ENCODE measurements at places on chromosomes 5 and 9.

GRCh38 chr9:117464941-117465616 is 50.2 kb upstream of the ASTN2 start:
- DNase-seq, result no peak

- DNase-seq, result no peak
Measured at GRCh38 chr5:102971676-102972293, 148.2 kb downstream of the GIN1 start.

DNA sequence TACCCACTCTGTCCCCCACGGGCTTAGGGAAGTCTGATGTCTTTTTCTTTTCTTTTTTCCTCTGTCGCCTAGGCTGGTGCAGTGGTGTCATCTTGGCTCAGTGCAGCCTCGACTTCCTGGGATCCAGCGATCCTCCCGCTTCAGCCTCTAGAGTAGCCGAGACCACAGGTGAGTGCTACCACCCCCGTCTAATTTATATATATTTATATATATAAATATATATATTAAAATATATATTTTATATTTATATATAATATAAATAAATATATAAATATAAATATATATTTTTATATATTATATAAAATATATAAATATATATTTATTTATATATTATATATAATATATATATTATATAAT is 3.3 kb upstream of the ANXA2R start:
- DNase-seq, result no peak

DNA sequence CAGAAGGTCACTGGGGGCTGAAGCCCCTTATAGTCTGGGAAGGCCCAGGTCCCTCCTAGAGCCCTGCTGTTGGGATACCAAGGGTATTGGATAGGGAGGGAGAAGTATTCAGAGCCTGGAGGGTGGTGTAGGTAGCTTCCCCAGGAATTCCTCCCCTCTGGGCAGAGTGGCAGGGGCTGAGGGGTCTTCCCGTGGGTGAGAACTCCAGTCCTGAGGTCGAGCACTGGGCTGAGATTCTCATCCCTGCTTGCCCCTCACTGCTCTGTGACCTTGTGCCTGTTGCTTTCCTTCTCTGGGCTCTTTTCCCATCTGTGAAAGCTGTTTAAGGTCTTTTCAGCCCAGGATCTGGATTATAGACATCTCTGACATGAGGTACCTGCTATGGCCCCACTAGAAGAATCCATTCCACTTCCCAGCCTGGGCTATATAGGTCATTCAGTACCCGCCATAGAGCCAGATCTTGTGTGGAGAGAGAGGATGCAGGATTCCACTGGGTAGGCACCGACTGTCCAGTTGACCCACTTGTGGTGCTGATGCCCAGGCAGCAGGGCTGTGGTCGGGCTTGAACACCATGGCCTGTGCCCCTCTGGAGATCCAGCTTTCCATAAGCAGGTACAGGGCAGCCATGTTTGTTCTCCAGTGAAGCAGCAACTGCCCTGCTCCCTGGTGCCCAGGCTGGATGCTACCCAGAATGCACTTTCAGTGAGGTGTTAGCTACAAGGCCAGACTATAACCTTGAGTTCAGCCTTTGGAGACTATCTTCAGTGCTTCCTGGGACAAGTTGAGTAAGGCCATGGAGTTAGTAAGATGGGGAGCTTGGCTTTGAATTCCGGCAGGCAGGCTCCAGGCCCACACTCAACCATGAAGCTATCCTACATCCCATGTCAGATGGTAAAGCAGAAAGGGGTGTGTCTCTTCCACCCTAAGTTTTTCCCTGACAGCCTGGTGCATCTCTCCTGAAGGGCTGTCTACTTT is 60.1 kb downstream of the AMBP start:
- DNase-seq, result no peak

- no peak for DNase-seq
Measured at GRCh38 chr9:129338724-129339430, 160.8 kb upstream of the IER5L start.

DNA sequence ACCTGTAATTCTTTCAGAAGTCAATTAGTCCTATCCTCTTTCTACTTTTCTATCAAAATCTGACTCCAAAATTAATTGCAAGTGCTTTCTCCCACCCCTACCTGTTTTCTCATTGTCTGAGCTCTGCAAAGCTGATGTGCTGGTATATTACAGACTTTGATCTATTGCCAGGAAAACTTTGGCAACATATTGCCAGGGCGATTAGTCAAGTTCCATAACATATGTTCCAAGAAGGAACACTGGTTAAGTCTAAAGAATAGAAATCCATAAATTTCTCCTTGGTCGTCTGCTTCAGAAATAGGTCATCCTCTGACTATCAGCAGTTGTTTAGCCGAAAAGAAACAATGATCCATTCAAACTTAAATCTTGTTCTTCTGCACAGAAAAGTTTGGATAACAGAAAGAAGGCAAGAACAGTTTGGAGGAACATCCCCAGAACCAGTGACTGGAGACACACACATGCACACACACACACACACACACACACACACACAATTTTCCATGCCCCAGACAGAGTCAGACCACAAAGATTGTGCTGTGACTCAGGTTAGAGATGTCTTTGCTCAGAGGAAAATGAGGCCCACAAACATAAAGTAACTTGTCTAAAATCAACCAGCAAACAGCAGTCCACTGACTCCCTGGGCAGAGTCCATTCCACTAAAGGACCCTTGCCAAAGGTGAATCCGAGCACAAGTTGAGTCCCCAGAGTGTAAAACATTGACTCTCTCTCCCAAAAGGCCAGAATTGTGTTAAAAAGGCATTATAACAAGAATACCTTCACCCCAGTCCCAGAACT is 202.1 kb downstream of the DEPDC1B start:
- DNase-seq, result no peak

DNA sequence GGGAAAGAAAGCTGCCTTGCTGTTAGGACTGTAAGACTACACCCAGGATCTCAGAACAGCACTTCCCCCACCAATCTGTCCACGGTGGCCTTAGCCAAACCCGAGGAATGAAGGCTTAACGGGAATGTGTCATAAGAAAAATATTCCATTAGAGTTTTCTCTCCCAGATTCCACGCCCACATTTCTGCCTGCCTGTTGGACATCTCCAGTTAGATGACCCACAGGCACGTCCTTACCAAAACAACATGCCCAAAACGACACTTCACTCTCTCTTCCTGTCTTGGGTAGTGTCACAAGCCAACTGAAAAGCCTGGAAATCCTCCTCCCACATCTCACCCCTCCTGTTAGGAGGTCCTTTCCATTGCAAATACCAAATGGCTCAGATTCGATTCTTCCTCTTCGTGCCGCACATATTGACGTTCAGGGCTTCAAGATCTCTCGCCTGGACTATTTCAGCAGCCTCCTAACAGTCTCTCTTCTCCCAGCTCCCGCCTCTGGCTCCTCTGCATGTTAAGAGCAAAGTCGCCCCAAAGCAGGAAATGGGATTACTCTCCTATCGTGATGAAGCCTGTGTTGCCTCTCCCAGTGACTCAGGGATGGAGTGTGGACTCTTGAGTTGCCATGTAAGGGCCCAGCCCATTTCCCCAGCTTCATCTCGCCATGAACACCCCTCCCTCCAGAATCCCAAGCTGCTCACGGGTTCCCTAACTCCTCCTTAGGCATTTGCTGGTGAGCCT is 159.3 kb downstream of the NR3C1 start:
- peak; percentile 66 for DNase-seq

DNA sequence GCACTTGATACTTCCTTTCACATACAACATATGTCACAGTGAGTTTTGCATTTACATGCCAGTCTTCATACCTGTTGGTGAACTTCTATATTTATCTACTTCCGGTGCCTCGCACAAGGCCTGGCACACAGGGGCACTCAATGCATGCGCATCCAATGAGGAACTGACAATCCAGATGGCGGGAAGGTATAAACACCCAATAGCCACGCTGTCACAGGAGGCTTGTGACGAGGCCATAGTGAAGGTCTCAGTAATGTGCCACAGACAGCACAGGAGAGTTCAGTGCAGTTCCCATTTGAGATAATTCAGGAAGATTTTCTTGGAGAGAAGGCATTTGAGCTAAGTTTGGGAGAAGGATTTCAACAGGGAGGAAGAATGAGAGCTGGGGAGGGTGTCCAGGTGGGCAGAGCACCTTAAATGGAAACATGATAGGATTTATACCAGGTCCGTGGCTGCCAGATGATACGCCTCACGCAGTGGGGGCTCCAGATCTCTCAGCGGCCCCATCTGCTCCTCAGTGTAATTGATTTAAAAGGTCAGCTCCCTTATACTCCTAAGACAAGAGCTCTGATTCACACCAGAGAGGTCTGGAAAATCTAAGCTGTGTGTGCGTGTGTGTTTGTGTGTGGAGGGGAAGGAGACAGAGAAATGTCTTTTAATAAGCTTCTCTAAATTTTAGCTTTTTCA is 206.2 kb downstream of the DCP2 start:
- DNase-seq, result no peak

- DNase-seq, result no peak
Measured at GRCh38 chr5:11064763-11065450, 303.9 kb upstream of the DAP start.

- DNase-seq, result no peak
Measured at GRCh38 chr9:137556069-137556838, 4.6 kb downstream of the MRPL41 start.

- DNase-seq, result no peak
Measured at GRCh38 chr5:33789567-33789957, 102.2 kb downstream of the ADAMTS12 start.

DNA sequence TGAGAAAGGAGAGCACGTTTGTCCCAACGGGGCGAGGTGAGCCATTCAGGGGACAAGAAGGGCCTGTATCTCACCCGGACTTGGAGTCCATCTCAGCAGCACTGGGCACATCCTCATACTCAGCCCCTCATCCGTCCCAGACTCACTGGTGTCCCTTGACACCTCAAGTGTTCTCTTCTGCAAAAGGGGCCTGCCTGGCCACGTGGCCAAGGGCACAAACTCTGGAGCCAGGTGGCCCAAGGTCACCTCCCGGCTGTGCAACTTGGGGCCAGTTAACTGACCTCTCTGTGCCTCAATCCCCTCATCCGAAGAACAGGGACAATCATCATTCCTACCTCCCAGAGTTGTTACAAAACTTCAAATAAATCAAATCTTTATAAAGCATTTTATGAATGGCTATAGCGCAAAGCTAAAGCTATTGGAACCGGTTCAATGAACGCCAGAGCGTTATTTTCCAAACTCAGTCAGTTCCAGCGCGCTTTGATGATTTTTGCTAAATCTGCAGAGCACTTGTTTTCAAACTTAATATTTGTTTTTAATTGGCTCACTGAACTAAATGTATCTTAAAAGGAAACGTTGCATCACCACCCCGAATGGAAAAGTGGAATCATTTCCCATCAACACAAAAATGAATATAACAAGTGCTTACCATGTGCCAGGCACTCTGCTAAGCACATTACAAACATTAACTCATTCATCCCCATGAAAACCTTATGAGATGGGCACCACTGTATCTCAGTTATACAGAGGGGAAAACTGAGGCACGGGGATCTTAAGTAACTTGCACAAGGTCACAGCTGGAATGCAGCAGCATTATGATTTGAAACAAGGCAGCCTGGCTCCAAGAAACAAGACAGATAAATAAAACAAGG is 49.3 kb downstream of the DUSP1 start:
- DNase-seq, result no peak

- no peak for DNase-seq
Measured at GRCh38 chr9:128731691-128732090, 7.8 kb upstream of the ZDHHC12 start.

- no peak for DNase-seq
Measured at GRCh38 chr9:90729351-90729750, 72.3 kb upstream of the SYK start.

GRCh38 chr9:136299116-136299515 is 4.8 kb downstream of the CCDC187 start:
- DNase-seq, result no peak

DNA sequence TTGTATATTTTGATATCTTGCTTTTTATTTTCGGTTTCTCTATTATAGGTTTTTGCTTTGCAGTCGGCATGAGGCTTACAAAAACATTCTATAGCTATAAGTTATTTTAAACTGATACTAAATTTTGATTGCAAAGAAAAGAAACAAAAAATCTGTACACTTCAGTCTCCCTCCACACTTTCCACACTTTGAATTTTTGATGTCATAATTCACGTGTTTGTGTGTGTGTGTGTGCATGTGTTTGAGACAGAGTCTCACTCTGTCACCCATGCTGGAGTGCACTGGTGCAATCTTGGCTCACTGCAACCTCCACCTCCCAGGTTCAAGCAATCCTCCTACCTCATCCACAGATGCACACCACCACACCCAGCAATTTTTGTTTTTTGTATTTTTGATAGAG is 124.9 kb downstream of the MRPS30 start:
- DNase-seq, result no peak

GRCh38 chr9:104555521-104555920 is 13.4 kb upstream of the OR13C8 start:
- DNase-seq, result no peak

- DNase-seq, result no peak
Measured at GRCh38 chr9:30846651-30847050, 1537.8 kb upstream of the ACO1 start.

DNA sequence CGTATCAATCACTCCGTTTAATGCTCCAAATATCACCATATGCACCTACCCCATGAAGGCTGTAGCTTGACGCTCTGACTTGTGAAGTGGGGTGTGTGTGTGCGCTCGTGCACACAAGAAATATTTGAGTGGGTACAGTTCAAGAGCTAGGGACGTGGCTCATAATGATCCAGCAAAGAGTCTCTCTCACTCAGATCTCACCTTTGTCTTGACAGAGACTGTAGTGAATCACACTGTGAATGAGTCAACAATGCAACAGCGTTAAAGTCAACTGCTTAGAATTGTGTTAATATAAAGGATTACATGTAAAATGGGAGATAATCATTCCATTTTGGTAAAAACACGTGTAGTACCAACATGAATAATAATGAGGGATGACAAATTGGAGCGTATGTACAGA is 119.4 kb downstream of the MED27 start:
- no peak for DNase-seq

- DNase-seq, result peak; percentile 79
Measured at GRCh38 chr5:138352722-138353559, 456 bp downstream of the KDM3B start.

DNA sequence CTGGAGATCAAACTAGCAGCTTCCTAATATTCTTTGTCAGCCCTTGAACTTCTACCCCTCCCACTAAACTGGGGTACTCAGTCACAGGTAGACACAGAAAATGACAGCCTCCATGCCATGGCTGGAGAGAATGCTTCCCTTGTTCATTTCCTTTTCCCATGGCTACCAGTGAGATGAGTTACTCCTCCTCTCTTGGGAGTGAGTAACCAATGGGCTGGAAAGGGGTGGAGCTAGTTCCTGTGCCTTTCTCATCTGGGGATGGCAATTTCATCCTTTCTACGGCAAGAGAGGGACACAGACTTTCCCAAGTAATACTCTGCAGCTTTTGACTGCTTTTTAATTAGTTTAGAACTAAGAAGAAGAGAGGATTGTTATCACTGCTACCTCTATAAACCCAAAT is 1045.6 kb upstream of the WWC1 start:
- DNase-seq, result no peak

DNA sequence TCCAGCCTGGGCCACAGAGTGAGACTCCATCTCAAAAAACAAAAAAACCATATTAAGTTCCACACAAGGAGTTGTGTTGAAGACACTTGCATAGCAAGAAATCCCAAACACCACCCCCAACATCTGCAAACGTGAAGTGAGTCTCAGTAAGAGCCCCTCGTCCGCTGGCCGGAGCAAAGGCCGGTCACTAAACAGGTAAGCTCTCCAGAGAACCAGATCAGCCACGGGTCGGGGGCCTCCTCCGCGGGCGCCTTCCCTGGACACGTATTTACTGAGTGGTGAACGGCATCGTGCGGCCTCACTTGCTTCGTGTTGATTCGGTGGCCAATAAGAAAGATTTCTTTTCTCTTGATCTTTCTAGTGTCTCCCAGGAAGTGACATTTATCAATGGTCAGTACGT is 93.6 kb downstream of the MRPL36 start:
- no peak for DNase-seq

GRCh38 chr9:72473474-72474261 is 47.7 kb upstream of the TMC1 start:
- no peak for DNase-seq
